ENCODE measurements at places on chromosomes 6 and 20. TPM values are rescaled to one million over a fixed set of nuclear protein-coding genes. Genes with fewer than 3 reads are reported as not detected.

TSPYL4 gene
- 13.0 TPM for total RNA-seq

TINAG gene
- total RNA-seq, result not detected

TNF gene
- 6.6 TPM for total RNA-seq

LTA gene
- total RNA-seq, result not detected

DEFB132 gene
- not detected for total RNA-seq

ABHD16B gene
- total RNA-seq, result not detected

SIM1 gene
- not detected for total RNA-seq

CAGE1 gene
- not detected for total RNA-seq

PRDM13 gene
- total RNA-seq, result not detected

FAM83D gene
- total RNA-seq, result 1.0 TPM

MICB gene
- total RNA-seq, result 7.3 TPM

ADGB gene
- total RNA-seq, result 34.6 TPM

TRIM15 gene
- not detected for total RNA-seq

IRAK1BP1 gene
- total RNA-seq, result 9.6 TPM

DDO gene
- total RNA-seq, result 2.1 TPM

ELOVL2 gene
- total RNA-seq, result 0.31 TPM

BLCAP gene
- 71.7 TPM for total RNA-seq

OPRL1 gene
- 1.7 TPM for total RNA-seq

PLCG1 gene
- total RNA-seq, result 69.8 TPM

TFAP2A gene
- total RNA-seq, result 1.1 TPM

BPIFB2 gene
- total RNA-seq, result 0.23 TPM

CFAP206 gene
- total RNA-seq, result 0.17 TPM

DPPA5 gene
- total RNA-seq, result not detected

MUCL3 gene
- 1.8 TPM for total RNA-seq

LPA gene
- 0.15 TPM for total RNA-seq

UNC5CL gene
- total RNA-seq, result 2.4 TPM

ZNF311 gene
- total RNA-seq, result not detected
